Glomerular endothelial cell (primary cell): ENCODE measurements at places on chromosomes 3 and 15. TPM values are rescaled to one million over a fixed set of nuclear protein-coding genes. Genes with fewer than 3 reads are reported as not detected.

CEMIP gene
- 0.53 and 2.0 TPM in 2 replicates for total RNA-seq

- DNase-seq, result no peak
These were observed 229.5 kb downstream of the SHQ1 start for GRCh38 chr3:72618739-72619138.

BNC1 gene
- 6.6 and 8.0 TPM in 2 replicates for total RNA-seq

ZBTB20 gene
- 14.5 and 28.5 TPM in 2 replicates for total RNA-seq

PLA2G4F gene
- not detected in 2 replicates for total RNA-seq

GOLGA8O gene
- not detected in 2 replicates for total RNA-seq

DNA sequence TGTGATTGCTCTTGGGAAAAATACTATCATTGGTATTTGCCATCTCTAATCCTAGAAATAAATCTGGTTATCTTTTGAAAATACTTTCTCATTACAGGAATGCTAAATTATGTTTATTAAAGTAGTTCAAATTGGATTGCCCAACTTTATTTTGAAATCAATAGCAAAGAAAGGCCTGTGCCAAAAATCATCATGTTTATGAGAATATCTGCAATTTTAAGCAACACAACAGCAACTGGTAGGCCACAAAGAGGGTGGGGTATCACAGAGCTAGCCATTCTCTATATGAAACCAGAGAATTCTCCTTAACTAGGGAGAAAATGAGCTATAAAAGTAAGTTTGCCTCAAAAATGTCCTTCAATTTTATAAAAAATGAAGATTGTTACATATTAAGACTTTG, 11.9 kb upstream of the TM4SF19 start:
- DNase-seq, result no peak

INAFM2 gene
- total RNA-seq, result 13.5 and 20.7 TPM in 2 replicates

DNA sequence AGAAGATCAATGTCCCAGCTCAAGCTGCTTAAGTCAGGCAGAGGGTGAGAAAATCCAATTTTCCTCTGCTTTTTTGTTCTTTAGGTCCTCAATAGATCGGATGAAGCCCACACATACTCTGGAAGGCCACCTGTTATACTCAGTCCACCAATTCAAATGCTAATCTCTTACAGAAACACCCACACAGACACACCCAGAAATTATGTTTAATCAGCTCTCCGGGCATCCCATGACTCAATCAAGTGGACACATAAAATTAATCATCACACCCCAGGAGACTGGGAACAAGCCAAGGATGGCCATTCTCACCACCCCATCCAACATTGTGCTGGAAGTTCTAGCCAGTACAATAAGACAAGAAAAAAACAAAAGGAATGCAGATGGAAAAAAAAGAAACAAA, 67.8 kb upstream of the SLC24A5 start:
- no peak for DNase-seq

GRCh38 chr3:122635789-122636188, 44.9 kb upstream of the PARP14 start:
- no peak for DNase-seq

- DNase-seq, result no peak
These were observed 2.9 kb downstream of the DIPK2A start for GRCh38 chr3:143974271-143975238.

DNA sequence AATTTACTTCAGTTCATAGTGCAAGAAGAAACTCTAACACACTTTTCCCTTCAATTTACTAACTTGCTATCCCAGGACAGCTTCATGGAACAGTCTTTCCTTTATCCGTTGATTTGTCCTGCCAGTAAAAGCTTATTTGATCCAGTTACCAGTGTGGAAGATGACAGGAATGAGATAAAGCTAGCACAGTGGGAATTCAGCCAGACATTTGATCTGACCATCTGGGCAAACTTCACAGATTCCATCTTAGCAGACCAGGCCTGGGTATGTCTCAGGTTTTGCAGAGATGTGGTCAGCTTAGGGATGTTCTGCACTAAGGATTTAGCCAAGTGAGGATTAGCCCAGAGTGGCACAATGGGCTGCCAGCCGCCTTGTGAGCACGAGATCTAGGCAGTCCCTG, 19.7 kb downstream of the CEMIP start:
- no peak for DNase-seq

SH2D7 gene
- total RNA-seq, result not detected in 2 replicates

EAF2 gene
- 1.4 and 3.1 TPM in 2 replicates for total RNA-seq

GRCh38 chr3:72660270-72661114, 187.8 kb downstream of the SHQ1 start:
- no peak for DNase-seq

DNA sequence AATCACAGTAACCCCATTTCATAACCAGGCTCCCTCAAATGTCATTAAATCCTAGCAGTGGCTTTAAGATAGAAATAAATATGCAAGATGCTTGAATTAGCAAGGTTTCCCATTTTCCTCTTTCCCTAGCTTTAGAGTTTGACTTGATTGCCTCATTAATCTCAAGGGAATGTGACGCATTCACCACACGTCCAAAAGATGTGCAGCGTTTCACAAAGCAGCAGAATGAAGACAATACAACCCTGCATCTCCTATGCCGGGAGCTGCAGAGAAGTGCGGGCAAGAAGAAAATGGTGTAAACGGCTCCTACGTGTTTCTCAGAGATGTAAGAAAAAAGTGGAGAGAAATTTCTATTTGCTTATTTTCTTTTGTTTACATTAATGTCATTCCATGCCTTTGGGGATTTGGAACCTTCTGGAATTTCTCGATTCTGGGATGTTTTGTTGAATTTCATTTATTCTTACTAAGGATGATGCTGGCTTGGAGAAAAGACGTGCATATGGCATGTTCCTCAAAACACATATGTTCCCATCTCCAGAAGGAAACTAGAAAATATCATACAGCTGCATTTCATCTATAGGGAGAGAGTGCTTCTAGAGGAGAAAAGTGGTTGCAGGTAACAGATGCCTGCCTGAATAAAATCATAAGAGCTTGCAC, 27.8 kb upstream of the FRMD4B start:
- DNase-seq, result no peak

DNA sequence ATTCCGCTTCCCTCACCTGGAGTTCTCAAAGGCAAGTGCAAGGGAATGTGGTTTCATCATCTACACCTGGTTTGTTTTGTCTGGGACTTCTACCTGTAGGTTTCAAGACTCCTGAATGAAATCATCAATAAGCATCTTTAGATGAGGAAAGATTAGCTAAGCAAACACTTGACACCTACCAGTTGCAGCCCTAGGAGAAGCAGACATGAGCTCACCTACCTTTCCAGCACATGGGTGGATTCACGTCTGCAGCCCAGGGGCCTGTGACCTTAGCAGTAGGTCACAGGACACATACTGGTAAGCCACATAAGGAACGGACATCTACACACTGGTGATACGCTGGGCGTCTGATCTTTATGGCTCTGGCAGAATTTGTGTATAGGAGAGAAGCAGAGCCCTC, 26.7 kb downstream of the SLCO2A1 start:
- DNase-seq, result no peak

DNA sequence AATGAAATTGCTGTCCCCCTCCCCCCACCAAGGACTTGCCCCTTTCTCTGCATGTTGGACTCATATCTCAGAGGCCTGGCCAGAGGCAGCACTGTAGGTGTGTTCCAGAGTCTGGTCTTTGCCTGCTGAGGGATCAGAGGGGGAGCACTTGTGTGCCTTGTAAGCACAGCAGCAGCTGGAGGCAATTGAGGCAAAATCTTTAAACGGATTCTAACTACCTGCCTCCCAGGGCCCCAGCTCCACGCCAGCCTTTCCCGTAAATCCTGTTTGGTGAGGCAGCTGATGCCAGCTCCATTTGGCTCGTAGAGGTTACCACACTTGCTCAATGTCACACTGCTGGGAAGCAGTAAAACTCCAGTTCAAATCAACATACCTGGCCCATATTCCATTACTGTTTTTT, 2.3 kb upstream of the IDH2 start:
- no peak for DNase-seq

IMPG2 gene
- 0.34 and 0.99 TPM in 2 replicates for total RNA-seq

PLXNB1 gene
- total RNA-seq, result 35.3 and 35.4 TPM in 2 replicates
